WTC11 (cell line): ENCODE measurements at places on chromosomes 6 and 20. TPM values are rescaled to one million over a fixed set of nuclear protein-coding genes. Genes with fewer than 3 reads are reported as not detected.

DNA sequence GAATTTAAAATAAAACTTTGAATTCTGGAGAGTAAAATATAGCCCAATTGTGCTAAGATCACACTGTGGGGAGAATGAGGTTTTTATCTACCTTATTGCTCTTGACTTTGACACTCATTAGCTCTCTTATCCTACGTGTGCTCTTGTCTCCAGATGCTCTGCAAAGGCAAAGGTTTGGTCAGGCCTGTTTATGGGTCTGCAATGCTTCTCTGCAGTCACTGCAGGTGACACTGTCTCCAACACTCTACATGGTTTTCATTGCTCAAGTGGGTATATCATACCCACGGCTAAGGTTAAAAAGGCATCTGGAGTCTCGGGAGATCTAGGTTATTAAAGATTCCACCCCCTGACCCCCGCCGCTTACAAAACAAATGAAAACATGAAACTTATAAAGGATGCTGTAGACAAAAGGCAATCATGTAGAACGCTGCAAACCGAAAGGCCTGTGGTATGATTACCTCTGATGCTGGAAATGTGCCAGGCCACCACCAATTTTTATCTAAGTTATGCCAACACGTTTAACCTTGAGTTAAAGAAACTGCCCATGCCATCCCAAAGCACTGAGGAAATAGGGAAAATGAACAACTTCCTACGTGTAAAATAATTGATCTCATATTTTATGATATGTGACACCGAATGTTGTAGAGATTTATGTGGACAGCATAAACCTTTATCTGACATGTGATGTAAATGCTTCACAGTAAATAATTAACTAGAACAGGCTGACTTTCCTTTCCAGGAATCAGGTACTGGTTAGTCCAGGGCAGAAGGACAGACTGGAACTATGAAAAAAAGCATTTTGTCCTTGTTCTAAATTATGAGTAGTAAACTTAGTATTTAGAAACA lies 238.2 kb upstream of the NOX3 start:
- no peak overlapping the region for H3K27ac ChIP-seq
- no peak overlapping the region for H3K4me3 ChIP-seq
- H3K4me1 ChIP-seq, result no peaks in the 10 kb centered on the region
- no peak for DNase-seq
- no peaks in the 10 kb centered on the region for H3K36me3 ChIP-seq

DNA sequence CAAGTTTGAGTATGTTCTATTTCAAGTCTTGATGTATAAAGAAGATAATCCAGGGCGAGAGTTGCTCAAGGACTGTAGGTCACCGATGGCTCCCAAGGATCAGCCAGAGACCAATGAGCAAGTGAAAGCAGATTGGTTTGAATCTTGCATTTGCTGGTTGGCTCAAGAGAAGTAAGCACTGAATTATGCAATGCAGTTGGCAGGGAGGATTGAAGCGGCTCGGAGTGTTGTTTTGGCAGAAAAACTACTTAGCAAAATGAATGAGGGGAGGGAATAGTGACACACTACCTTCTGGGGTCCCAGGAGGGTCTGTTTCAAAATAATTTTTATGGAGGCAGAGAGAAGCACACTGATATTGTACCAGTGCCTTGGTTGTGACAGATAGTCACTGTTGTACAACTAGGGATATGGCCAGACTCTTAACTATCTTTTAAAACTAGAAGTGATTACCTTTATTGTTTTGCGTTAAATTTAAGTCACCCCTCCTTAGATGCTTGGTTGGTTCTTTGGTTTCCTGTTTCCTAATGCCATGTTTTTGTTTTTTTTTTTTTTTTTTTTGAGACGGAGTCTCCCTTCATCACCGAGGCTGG lies 15.7 kb downstream of the SASH1 start:
- DNase-seq, result no peak
- peaks cover 2% of the 10 kb centered on the region; the same call in 1 of the 2 replicates for H3K36me3 ChIP-seq
- H3K27ac ChIP-seq, result peak overlapping the region; percentile 36
- H3K4me1 ChIP-seq, result peaks cover 36% of the 10 kb centered on the region
- H3K27me3 ChIP-seq, result no peaks in the 10 kb centered on the region
- H3K4me3 ChIP-seq, result no peak overlapping the region

DNA sequence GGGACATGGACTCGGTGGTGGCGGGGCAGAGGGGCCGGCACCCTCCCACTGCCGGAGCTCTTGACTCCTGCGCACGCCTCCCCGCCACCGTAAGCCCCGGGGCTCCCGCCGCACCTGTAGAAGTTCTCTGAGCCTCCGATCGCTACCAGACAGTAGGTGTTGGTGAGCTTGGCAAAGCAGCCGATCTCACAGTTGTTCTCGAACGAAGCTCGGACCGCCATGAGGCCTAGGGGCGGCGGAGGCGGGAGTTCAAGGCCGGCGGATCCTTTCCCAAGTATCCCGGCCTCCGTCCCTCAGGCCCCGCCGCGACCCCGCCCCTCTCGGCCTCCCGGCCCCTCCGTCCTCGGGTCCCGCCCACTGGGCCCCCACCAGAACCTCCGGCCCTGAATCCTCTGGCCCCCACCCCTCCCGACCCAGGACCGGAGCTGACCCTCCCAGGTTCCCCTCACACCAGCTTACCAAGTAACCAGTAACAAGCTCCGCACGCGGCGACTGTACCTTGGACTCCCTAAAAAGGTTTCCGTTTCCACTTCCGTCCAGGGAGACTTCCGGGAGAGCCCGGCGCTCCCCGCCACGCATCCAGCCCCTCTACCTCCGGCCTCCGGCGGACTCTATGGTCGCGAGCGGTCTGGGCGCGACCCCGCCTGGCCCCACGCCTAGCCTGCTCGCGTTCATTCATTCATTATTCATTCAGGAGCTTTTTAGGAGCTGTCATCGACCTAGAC lies at the start of gene EIF6:
TSS of gene EIF6 (minus strand) at position 506 of the 725 bp plus-strand sequence. CDS start at position 221, 285 bp downstream.
- peak; percentile 89 for DNase-seq
- H3K36me3 ChIP-seq, result peaks cover 23% of the 10 kb centered on the region
- peak within 1 kb of the TSS; percentile 84 for H3K27ac ChIP-seq
- peak within 1 kb of the TSS; percentile 94 for H3K4me3 ChIP-seq
- no peaks in the 10 kb centered on the region; the same call in 1 of the 2 replicates for H3K27me3 ChIP-seq
- H3K4me1 ChIP-seq, result peaks cover 18% of the 10 kb centered on the region

DNA sequence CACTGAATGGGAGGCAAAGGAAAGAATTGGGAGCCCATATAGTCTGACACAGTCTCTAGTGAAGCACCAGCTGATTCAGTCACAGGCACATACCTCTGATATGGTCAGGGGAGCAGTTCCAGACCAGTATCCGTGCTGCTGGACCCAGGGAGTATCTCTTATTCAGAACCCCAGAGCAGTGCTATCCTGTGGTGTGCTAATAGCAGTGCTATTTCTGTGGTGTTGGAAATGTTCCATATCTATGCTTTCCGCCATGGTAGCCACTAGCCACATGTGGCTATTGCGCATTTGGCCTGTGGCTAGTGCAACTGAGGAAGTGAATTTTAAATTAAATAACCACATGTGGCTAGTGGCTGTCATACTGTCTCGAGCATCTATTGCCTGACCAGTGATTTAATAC lies 11.0 kb downstream of the SCUBE3 start:
- DNase-seq, result no peak
- 0 out of 2 replicates have a peak, but pooled peaks cover 3% of the 10 kb centered on the region for H3K4me1 ChIP-seq
- no peaks in the 10 kb centered on the region for H3K36me3 ChIP-seq
- no peak overlapping the region for H3K4me3 ChIP-seq
- H3K27ac ChIP-seq, result no peak overlapping the region
- H3K27me3 ChIP-seq, result peaks cover 60% of the 10 kb centered on the region

- H3K27me3 ChIP-seq, result no peaks in the 10 kb centered on the region
- H3K4me1 ChIP-seq, result no peaks in the 10 kb centered on the region
- DNase-seq, result no peak
- H3K4me3 ChIP-seq, result no peak overlapping the region
Measured at GRCh38 chr6:108492131-108492766, 68.5 kb upstream of the FOXO3 start.

DNA sequence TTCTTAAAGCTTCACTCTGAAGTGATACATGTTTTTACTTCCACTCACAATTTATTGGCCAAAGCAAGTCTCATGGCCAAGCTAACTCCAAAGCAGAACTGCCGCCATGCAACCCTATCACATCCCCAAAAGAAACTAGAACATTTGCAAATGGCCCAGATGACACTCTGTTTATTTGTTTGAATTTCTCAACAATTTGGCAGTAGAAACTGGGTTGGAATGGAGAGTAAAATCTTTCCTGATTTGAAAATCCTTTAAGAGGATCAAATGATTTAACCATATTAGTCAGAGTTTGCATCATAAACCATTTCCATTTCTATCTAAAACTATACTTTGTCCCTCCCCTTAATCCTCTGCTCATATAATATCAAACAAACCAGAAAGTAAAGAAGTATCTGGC lies 39.1 kb upstream of the E2F3 start:
- no peak overlapping the region for H3K27ac ChIP-seq
- H3K4me3 ChIP-seq, result no peak overlapping the region
- DNase-seq, result no peak
- no peaks in the 10 kb centered on the region for H3K36me3 ChIP-seq
- no peaks in the 10 kb centered on the region for H3K4me1 ChIP-seq

GRCh38 chr6:78700991-78701390 lies 166.4 kb upstream of the IRAK1BP1 start:
- H3K27me3 ChIP-seq, result peaks cover 3% of the 10 kb centered on the region
- H3K4me1 ChIP-seq, result no peaks in the 10 kb centered on the region
- DNase-seq, result no peak
- H3K4me3 ChIP-seq, result no peak overlapping the region
- H3K27ac ChIP-seq, result no peak overlapping the region

- H3K4me3 ChIP-seq, result no peak overlapping the region
- 0 out of 2 replicates have a peak overlapping the region, but pooled peaks have one; percentile 33 for H3K27ac ChIP-seq
- H3K4me1 ChIP-seq, result peaks cover 5% of the 10 kb centered on the region
- H3K36me3 ChIP-seq, result peaks cover 3% of the 10 kb centered on the region; the same call in 1 of the 2 replicates
Measured at GRCh38 chr6:112626468-112627082, 279.4 kb downstream of the RFPL4B start.

- no peak overlapping the region for H3K27ac ChIP-seq
- peaks cover 20% of the 10 kb centered on the region for H3K4me1 ChIP-seq
- no peak for DNase-seq
Measured at GRCh38 chr20:12893019-12893418, 115.8 kb upstream of the SPTLC3 start.

DNA sequence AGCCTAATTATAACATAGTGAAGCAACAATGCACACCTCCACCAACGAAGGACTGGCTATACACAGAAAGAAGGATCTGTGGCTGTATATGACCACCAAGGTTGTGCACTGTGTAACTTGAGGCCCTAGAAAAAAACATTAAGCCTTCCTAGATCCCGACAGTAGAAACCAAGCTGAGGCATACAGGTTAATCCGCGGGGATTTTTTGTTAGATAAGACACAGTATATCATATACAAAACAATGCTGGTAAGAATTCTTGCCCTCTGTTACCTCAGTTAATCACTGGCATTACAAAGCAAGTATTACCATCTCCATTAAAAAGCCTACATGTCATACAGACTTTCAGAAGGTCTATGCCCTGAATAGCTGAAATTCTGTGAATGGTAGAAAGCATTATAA lies 228.8 kb downstream of the TBC1D32 start:
- H3K27ac ChIP-seq, result no peak overlapping the region
- no peaks in the 10 kb centered on the region; the same call in 1 of the 2 replicates for H3K4me1 ChIP-seq
- peaks cover 8% of the 10 kb centered on the region for H3K36me3 ChIP-seq
- DNase-seq, result no peak

DNA sequence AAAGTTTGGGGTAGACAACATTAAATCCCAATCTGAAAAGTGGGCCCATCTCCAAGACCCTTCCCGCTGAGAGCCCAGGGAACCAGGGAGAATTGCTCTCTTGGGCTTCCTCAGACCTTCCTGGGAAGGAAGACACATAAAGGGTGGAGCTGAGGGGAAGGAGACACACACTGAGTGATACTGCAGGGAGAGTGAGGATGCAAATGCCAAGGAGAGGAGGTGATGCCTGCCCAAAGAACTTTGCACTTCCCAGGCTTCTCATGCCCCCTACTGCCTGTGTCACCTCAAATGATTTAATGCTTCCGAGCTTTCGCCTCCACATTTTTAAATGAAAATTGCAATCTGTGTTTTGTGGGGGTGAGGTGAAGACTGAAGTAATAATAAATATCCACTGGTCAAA lies 7.5 kb upstream of the BTN2A1 start:
- H3K36me3 ChIP-seq, result no peaks in the 10 kb centered on the region
- DNase-seq, result no peak
- H3K4me1 ChIP-seq, result no peaks in the 10 kb centered on the region
- peaks cover 6% of the 10 kb centered on the region for H3K27me3 ChIP-seq

- no peaks in the 10 kb centered on the region; the same call in 1 of the 2 replicates for H3K27me3 ChIP-seq
- H3K4me3 ChIP-seq, result no peak overlapping the region; the same call in 1 of the 2 replicates
- H3K4me1 ChIP-seq, result peaks cover 42% of the 10 kb centered on the region
- DNase-seq, result no peak
- H3K36me3 ChIP-seq, result peaks cover 7% of the 10 kb centered on the region
Measured at GRCh38 chr20:34318609-34319443, 15.7 kb upstream of the AHCY start.

DNA sequence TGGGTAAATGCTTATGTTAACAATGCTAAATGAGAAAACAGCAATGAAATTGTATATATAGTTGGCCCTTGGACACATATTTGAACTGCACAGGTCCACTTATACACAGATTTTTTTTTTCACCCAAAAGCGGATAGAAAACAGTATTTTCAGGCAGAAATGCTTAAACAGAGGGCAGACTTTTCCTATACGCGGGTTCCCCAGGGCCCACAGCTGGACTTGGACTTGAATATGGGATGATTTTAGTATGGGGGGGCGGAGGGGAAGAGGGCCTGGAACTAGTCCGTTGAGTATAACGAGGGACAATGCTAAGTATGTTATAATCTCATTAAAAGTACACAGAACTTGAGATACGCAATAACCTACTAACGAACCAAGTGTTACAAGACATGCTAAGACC lies 1.1 kb upstream of the PRSS35 start:
- H3K36me3 ChIP-seq, result no peaks in the 10 kb centered on the region
- H3K4me3 ChIP-seq, result peak overlapping the region; percentile 87
- peaks cover 20% of the 10 kb centered on the region for H3K4me1 ChIP-seq
- no peak overlapping the region for H3K27ac ChIP-seq
- peaks cover 3% of the 10 kb centered on the region; the same call in 1 of the 2 replicates for H3K27me3 ChIP-seq

DNA sequence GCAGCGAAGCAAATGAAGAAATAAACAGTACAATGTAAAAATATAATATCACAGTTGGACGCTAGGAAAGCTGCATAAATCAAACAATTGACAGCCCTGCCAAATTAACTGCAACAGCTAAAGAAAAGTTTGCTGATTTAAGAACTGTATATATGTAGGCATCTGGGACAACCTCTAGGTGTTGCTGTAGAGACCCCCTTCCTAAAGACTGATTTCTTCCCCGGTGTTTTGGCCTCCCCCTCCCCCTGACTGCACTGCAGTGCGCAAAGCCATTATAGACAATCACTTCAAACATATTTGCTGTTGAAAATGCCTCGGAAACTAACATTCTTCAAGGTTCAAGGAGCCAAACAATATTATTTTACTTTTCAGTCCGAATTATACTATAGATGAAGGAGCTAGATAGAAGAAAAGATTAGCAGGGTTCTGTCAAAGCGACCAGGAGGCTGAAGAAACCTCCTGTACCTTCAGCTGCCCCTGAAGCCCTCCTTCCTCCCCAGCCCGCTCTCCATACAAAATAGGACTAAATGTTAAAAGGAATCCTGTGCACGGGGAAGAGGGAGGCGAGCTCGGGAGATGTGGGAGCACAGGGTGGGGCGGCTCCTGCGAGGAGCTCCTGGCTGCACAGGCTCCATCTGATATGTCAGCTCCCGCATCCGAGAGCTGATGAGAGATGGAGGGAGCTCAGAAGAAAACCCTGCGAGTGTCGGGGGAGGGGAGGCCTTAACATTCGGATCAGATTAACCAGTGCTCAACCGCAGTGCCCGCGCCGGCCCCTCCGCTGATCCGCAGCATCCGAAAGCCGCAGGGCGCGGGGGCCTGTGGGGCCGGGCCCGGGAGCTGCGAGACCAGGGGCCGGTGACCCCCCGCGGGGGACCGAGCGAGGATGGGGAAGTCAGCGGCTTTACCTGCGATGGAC lies 822 bp downstream of the ELOVL4 start:
- H3K27me3 ChIP-seq, result peaks cover 8% of the 10 kb centered on the region
- H3K36me3 ChIP-seq, result no peaks in the 10 kb centered on the region
- peak overlapping the region; percentile 96 for H3K4me3 ChIP-seq
- no peak overlapping the region for H3K27ac ChIP-seq

SLC16A10 gene
- 14.9 to 18.4 TPM (median 16.0 TPM) in 3 replicates for total RNA-seq
